ENCODE measurements at places on chromosomes 7 and 10. TPM values are rescaled to one million over a fixed set of nuclear protein-coding genes. Genes with fewer than 3 reads are reported as not detected.

The GSDME gene
- 4.6 TPM for polyA plus RNA-seq

The CAMK2B gene
- not detected for polyA plus RNA-seq

The HMX3 gene
- not detected for polyA plus RNA-seq

The UBE2H gene
- 66.3 TPM for polyA plus RNA-seq

The TMEM139 gene
- polyA plus RNA-seq = not detected

The DYDC2 gene
- polyA plus RNA-seq = not detected

The ATAD1 gene
- 31.9 TPM for polyA plus RNA-seq

The KLLN gene
- polyA plus RNA-seq = 0.25 TPM

The OR13A1 gene
- 0.55 TPM for polyA plus RNA-seq

The URGCP gene
- 24.4 TPM for polyA plus RNA-seq

The CALN1 gene
- not detected for polyA plus RNA-seq

The ITPRID1 gene
- not detected for polyA plus RNA-seq

The COX19 gene
- 26.7 TPM for polyA plus RNA-seq

The EBLN1 gene
- not detected for polyA plus RNA-seq

The FAM25A gene
- not detected for polyA plus RNA-seq
